Stimulated activated CD8-positive, alpha-beta memory T cell treated with anti-CD3 and anti-CD28 coated beads, Interleukin-7, amount 100 ng/mL, for 4 hours (primary cell): ENCODE measurements at places on chromosomes 6 and 20.

- DNase-seq = no peak
Observed at GRCh38 chr6:105691081-105691480, 288.2 kb upstream of the PREP start.

DNA sequence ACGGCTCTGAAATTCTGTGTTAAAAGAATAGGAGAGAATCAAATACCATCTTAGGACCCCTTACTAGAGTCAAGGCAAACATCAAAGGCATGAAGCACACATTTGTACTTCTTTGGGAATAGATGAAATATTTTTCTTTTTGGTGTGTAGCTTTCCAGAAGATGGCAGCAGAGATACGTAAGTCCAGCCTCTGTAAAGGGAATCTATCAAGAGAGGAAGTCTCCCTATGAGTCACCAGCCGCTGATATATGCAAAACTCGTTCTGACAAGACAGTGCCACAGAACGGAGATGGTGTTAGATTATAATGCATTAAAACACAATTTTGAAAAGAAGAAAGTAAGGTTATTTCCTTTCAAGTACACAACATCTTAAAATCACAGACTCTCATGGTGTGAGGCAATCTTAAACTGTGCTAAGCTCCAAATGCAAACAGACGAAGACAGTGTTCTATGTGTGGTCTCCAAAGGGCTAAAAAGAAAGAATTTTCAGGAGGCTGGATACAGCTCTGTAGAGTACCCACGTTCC, 120.0 kb upstream of the AGPAT4 start:
- peak; percentile 19 for DNase-seq

GRCh38 chr20:48276021-48276342, 490.7 kb upstream of the SULF2 start:
- DNase-seq = no peak

DNA sequence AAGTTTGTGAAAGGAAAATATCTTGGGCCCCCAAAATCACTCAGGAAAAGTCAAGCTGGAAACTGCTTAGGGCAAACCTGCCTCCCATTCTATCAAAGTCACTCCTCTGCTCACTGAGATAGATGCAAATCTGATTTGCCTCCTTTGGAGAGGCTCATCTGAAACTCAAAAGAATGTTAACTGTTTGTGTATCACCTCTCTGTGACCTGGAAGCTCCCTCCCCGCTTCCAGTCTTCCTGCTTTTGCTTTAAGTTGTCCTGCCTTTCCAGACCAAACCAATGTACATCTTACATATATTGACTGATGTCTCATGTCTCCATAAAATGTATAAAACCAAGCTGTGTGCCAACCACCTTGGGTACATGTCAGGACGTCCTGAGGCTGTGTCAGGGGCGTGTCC, 331.4 kb upstream of the QKI start:
- no peak for DNase-seq

- DNase-seq = no peak
Observed at GRCh38 chr6:130167655-130168054, 55.1 kb downstream of the SAMD3 start.

DNA sequence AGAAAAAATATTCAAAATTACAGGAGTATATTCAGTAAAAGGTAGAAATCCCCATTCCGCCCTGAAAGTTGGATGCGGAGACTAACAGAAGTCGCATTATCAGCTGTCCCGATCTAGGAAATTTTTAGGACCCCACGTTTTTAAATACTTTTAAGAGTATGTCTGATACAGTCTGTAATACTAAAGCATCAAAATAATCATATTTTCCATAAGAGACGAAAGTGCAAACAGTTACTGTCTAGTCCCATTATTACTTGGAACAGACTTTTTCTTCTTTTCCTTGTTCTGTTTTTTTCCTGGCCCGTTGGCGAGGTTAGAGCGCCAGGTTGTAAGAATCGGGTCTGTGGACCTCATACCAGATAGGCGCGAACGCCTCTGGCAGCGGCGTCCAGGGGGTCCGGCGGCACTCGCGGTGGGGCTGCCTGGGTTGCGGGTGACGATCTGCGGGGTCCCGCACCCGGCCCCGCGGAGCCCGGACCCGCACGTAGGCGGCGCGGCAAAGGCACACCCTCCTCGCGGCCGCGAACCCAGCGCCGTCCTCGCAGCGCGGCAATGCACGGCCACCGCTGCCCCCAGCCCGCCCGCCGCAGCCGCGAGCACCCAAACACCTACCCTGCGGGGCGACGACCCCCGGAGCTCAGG, 460 bp downstream of the PLAGL1 start:
- no peak for DNase-seq

DNA sequence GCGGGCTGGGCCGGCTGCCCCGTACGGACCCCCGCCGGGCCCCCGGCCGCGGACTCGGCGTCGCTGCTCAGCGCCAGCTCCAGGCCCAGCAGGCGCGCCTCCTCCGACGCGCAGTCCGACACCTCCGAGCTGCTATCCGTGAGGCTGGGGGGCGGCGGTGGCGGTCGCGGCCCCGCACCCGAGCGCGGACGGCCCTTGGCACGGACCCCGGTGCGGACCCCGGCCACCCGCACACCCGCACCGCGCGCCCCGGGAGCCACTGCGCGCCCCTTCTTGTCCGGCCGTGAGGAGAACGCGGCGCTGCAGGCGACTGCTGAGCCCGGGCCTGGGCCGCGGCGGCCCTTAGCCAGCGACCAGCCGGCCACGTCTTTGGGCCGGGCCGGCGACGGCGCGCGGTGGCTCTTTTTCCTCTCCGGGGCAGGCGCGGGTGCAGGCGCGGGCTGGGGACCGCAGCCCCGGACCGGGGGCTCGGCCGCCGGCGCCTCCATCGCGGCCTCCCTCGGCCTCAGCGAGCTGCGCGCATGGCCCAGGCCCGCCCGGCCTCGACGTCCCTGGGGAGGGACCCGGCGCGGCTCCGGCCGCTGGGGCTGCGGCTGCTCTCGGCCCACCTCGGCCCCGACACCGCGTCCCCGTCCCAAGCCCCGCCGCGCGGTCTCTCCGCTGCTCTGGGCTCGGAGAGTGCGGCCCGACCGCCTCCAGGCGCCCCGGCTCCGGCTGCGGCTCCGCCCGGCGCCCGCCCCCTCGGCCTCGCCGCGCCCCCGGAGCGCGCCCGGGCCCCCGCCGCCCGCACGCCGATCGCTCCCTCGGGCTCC, 12.9 kb upstream of the TLDC2 start:
- DNase-seq = no peak

- DNase-seq = no peak
Observed at GRCh38 chr6:11615214-11615602, 77.7 kb downstream of the TMEM170B start.
